Activated CD4-positive, alpha-beta T cell treated with anti-CD3 and anti-CD28 coated beads for 24 hours (primary cell): ENCODE measurements at places on chromosomes 11 and 22.

DNA sequence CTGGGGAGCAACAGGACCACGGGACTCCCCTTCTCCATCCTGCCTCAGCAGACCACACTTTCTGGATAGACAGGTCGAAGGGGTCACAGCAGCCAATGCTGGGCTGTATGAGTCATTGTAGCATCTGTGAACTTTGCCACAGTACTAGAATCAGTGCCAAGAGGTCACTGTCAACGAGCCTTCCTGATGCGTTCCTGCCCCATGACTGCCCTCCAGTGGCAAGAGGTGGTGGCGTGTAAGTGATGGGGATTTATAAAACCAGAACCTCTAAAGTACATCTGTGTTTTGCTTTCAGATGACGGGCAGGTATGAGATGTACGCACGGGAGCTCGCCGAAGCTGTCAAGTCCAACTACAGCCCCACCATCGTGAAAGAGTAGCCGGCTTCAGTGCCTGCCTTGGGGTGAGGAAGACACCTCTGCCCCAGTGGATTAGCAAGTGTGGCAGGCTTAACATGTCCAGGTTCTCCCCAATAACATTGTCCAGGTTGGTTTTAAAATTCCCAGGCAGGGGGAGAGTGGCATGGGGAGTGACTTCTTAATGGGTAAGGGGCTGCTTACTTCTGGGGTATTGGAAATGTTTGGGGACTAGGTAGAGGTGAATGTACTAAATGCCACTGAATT is 29.4 kb downstream of the GUCD1 start:
- peak; percentile 55 for DNase-seq

GRCh38 chr22:29080106-29080975 is 7.5 kb downstream of the KREMEN1 start:
- DNase-seq, result no peak

GRCh38 chr22:23212061-23213021 is 32.0 kb downstream of the BCR start:
- DNase-seq, result no peak

GRCh38 chr11:131762346-131763110 is 392.1 kb downstream of the NTM start:
- no peak for DNase-seq
